ENCODE measurements at places on chromosomes 16 and 17.

DNA sequence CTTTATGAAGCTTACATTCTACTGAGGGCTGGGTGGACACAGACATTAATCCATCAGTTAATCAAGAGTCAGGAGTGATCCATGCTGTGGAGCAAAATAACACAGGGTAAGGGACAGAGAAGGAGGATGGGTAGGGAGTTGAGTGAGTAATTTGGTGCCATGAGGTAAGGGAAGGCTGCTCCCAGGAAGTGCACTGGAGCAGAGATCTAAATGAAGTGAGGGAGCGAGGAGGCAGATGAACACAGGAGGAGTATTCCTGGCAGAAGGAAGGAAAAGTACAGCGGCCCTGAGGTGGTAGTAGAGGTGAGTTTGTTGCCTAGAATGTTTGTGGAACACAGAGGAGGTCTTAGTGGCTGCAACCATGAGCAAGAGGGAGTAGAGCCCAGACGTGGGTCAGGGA is 34.8 kb downstream of the ASIC2 start:
- no peak for DNase-seq

DNA sequence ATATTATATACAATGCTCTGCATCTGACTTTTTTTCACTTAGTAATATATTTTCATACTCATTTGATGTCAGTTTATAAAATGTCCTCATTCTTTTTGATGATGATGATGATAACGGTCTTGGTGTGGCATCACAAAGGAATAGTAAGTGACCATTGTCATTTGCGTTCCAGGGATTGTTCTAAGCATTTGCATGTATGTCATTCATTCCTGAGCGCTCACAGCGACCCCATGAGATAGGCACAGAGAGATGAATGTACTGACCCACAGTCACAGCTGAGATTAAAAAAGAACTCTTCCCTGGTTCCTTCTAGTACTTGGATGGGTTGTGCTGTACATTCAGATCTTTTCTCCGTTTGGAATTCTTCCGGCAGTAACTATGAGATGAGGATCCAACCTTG is 21.2 kb upstream of the MSI2 start:
- no peak for DNase-seq

- no peak for DNase-seq
Measured at GRCh38 chr17:80393961-80394360, 21.0 kb upstream of the ENDOV start.

- no peak for DNase-seq
Measured at GRCh38 chr16:79092846-79093245, 507.7 kb downstream of the MAF start.

GRCh38 chr17:70137451-70138230 is 31.7 kb upstream of the KCNJ2 start:
- peak; percentile 11 for DNase-seq

DNA sequence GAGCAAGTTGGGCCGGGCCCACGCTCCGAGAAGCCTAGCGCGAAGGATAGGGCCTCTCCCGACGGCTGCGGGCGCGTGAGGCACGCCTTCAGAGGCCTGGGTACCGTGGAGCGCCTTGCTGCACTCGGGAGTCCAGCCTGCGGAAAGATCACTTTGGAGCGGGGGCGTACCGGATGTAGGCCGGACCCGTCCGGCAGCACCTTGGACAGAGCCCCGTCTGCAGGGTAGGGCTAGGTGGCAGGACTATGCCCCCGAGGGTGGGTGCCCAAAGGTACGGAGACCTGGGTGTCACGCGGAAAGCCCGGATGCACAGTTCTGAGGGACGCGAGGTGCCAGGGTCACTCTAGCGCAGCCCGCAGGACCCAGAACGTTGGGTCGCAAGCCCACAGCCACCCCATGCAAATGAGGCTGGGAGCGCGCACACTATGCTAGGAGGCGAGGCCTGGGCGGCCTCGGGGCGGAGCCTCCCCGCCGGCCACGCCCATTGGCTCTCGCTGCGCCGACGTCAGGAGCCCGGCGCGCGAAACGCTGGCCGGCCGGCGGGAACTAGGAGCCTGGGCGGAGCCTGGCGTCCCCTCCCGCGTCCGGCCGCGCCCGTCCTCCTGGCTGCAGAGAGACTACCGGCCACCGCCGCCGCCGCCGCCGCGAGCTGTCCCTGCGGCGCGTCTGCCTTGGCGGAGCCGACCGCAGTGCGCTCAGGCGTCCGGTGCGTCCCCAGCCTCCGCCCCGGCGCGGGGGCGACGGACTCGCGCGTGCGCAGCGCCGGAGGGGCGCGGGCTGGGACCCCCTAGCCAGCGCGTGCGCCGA is at the start of gene PAQR4:
Gene PAQR4 (plus strand): TSS at position 611 of the 807 bp plus-strand sequence. CDS start 327 bp downstream, outside the sequence.
- peak; percentile 87 for DNase-seq

DNA sequence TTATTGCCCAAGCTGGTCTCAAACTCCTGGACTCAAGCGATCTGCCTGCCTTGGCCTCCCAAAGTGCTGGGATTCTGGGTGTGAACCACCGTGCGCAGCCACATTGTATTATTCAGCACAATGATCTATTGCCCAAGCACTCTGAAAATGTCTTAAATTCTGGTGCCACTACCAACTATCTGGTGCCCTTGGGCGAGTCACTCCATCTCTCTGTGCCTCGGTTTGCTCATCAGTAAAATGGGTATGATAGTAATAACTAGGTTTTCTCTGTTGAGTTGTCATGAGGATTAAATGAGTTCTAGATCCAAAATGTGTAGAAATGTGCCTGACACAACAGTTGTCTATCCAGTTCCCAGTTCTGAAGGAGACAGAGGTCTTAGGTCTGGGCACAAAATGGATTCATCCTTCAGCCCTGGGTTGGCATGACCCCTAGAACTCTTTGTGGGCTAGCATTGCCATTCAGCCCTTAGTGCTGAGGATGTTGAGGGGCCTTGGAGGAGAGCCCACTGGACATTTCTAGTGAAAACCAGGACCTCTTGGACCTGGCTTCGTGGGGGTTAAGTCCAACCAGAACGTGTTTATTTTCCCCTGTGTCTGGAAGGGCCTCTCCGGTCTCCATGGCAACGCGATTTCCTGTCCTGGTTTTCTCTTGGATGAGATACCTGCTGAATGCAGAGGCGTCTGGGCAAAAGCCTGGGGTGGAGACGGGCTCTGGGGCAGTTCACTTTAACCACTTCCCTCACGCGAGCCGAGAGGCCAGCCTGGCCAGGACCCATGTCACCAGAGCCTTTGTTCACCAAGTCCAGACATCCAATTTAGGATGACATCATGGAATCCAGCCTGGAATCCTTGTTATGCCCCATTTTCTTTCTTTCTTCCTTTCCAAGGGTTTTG is 43.7 kb upstream of the TNRC6A start:
- DNase-seq = no peak

GRCh38 chr16:85948616-85949265 is 49.8 kb downstream of the IRF8 start:
- DNase-seq = no peak

- no peak for DNase-seq
Measured at GRCh38 chr17:78256707-78257591, 25.5 kb downstream of the TMEM235 start.

DNA sequence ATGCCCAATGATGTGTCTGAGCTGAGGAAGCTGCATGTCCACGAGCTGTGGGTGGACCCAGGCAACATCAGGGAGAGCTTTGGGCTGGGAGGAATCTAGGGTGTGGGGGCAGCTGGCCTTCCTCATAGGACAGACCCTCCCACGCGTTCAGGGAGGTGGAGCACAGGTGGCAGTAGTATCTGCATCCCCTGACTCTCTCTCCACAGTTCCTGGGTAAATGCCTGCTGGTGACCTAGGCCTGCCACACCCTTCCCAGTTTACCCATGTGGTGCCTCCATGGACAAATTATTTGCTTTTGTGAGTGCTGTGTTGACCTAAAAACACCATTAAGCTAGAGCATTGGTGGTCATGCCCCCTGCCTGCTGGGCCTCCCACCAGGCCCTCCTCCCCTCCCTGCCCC is 3.2 kb downstream of the HBM start:
- DNase-seq = no peak

GRCh38 chr17:80603396-80603795 is 58.8 kb downstream of the RPTOR start:
- DNase-seq = no peak

DNA sequence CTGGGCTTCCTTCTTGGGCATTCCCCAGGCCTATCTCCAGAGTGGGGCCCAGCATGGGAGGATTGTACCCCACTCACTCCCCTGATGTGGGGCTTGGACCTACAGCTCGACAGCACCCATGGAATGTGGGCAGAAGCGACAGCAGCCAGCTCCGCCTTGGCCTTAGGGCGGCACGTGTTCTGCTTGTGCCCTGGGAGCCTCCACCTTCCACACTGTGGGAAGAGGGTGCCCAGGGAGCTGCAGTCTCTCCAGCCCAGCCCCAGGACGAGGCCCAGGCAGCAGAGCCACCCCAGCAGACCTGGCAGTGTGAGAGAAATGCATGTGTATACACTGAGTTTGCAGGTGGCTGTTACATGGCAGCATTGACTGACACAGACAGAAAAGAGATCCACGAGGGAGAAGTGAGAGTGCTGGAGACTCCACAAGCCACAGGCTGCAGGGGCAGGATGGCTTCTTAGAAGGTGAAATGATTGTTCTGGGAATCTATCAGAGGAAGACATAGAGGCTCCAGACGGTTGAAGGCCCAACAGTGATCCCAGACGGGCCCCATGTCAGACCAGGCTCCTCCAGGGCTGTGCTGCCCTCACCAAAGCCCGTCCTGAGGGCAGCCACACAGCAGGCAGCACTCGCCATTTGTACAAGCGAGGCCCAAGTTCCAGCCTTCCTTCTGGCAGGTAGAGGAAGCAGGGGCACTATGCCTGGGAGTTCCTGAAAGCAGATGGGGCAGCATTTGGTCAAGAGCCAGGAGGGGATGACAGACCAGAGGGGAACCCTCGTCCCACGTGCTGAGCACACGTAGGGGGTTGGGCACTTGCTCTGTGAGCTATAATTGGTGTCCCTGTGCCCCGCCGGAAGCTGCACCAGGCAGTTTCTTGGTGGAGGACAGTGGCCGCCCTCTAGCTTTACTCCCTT is 2.8 kb upstream of the DNASE1 start:
- no peak for DNase-seq

DNA sequence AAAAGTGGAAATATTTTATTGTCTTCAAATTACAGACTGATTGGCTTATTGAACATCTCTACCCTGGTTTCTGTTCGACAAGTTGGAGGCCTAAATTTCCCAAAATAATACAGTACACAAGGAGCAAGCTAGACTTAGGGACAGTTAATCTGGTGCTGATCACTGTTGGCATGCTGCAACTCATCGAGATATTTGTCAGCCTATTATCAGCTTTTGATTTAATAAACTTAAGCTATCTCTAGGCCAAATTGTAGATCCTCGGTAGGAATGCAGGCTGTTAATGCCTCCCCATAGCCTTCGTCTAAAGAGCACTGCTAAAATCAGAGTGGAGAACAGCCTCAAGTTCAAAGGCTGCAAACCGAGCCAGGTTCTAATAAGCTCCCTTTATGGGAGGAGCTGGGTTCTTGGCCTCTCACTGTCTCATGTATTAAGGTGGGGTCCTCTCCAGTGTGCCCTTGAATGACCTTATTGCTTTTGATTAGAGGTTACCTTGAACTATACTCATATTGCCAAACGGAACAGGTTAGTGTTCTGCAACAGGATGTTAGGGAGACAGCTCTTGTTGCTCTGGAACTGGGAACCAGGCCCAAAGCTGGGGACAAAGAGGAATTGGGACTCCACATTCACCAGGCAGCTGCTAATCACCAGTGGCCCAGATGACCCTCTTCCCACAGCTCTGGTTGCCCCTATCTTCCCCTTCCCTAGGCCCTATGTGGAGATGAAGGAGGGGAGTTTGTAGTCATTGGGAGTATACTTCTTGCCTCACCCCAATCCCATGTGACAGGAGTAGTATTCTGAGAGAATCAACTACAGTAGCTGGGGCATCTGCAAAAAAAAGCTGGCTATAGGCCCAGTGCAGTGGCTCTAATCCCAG is 69.5 kb upstream of the NOL11 start:
- no peak for DNase-seq

DNA sequence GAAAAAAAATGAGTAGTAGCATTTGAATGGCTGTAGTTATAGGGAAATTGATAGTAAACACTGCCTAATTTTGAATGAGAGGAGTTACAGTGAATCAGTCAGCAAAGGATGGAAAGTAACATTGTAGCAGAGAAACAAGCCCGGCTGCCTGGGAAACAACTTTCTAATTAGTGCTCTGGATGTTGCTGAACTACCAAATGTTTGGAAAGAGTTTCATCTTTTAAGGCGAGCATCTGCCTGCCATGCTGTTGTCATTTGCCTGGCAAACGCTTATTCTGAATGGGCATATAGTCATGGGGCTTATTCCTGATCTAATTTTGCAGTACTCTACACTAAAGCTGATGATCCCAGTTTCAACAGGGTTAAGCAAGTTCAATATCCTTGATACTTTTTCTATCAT is 138.6 kb downstream of the CDH11 start:
- no peak for DNase-seq

DNA sequence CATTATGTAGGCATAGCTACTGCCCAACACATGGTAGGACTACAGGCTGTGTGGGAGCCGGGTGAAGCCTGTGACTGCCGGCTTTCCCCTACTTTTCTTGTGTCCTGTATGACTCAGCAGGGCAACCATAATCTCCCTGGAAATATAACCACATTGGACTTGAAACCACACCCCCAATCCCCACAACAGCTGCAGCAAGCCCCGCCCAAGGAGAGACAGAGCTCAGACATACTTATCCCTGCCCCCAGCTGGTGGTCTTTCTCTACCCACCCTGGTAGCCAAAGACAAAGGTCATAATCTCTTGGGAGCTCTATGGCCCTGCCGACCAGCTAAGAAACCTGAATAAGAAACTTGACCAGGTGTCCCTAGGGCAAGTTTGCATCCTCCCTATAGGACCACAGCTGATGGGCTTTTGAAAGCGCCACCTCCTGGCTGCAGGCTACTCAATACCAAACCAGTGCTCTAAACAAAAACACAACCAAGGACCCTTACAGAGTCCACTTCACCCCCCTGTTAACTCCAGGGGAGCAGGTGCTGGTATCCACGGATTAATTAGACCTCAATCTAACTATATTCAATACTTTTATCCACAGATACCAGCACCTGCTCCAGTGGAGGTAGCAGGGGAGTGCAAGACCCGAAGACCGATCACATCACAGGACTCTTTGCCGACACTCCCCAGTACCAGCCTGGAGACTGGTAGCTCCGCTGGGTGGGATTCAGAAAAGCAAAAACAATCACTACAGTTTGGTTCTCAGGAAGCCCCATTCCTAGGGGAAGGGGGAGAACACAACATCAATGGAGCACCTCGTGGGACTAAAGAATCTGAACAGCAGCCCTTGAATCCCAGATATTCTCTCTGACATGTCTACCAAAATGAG is 91.2 kb downstream of the IRX5 start:
- no peak for DNase-seq

GRCh38 chr16:85850344-85850880 is 48.5 kb upstream of the IRF8 start:
- no peak for DNase-seq
